Stimulated activated CD8-positive, alpha-beta memory T cell treated with anti-CD3 and anti-CD28 coated beads, Interleukin-7, amount 100 ng/mL, for 48 hours (primary cell): ENCODE measurements at places on chromosomes 1 and 21.

GRCh38 chr1:232600424-232601258 lies 29.3 kb downstream of the SIPA1L2 start:
- DNase-seq = no peak

- no peak for DNase-seq
Observed at GRCh38 chr1:176494436-176494835, 31.5 kb downstream of the PAPPA2 start.

DNA sequence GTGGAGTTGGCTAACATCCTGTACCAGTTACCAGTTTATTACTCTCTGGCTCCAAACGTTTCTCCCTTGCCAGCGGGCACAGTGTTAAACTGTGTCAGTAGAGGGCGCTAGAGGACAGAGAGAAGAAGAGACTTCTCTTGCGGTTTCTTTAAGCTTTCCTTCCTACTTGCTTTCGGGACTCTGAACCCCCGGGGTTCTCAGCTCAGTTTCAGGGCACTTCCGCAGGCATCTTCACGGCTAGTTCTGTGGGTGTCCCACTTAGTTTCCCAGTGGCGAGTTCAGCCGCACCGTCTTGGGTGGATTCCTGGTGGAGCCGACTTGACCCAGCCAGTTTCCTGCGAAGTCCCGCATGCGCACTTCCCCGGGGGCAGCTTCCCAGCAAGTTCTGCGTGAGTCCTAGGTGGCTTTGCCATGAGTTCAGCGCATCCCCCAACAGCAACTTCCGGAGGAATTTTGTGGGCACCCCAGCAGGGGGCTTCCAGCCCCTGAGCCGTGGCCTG lies 37.9 kb upstream of the BTG2 start:
- peak; percentile 55 for DNase-seq

GRCh38 chr1:161185732-161186311 lies 8.5 kb upstream of the B4GALT3 start:
- no peak for DNase-seq

GRCh38 chr1:23124259-23125026 lies 44.2 kb downstream of the LUZP1 start:
- DNase-seq = no peak

- no peak for DNase-seq
Observed at GRCh38 chr1:42081475-42081874, 71.7 kb upstream of the GUCA2B start.
